Activated T-cell treated with anti-CD3 and anti-CD28 coated beads for 4 hours (primary cell): ENCODE measurements at places on chromosomes 3 and 15.

GRCh38 chr3:116607205-116607604 is 102.4 kb upstream of the TUSC7 start:
- no peak for DNase-seq

GRCh38 chr15:26772154-26773066 is at the start of gene GABRB3:
TSS of gene GABRB3 (minus strand) at chr15:26773066.
- no peak for DNase-seq

DNA sequence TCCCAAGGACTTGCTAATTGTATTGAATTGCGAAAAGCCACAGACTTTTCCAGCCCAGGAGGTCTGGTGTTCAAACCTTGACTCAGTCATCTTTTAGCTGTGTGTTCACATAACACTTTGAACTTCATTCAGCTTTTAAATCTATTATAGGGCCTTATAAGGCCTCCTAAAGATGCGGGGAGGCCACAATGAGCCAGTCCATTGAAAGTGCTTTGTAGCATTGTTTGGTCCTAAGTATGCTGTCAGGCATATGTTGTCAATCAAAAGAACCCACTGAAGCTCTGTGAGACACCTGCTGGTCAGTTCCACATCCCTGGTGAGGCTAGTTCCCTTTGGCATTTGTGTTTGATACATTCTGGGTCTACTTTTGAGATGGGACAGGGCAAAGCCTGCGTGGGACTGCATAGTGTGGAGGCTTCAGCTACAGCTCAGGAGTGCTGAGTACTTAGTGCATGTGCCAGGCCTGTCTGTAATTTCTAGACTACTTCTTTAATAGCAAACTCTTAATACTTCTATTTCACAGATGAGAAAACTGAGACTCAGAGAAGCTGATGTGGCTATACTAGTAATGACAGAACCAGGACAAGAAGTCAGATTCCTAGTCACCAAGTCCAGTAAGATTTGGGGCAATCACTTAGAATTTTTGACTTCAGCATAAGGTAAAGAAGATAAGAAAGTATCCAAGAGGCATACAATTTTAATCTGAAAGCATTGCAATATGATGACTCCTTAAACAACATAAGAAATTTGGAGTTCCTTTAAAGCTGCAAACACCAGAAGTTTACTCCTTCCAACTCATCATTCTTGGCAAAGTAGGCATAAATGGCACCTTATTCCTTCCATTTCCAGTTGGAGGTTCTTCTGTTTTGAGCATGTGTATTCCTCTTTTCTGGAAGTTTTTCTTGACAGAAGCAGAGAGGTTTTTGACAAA is 213.0 kb downstream of the PDCD6IP start:
- DNase-seq, result no peak

DNA sequence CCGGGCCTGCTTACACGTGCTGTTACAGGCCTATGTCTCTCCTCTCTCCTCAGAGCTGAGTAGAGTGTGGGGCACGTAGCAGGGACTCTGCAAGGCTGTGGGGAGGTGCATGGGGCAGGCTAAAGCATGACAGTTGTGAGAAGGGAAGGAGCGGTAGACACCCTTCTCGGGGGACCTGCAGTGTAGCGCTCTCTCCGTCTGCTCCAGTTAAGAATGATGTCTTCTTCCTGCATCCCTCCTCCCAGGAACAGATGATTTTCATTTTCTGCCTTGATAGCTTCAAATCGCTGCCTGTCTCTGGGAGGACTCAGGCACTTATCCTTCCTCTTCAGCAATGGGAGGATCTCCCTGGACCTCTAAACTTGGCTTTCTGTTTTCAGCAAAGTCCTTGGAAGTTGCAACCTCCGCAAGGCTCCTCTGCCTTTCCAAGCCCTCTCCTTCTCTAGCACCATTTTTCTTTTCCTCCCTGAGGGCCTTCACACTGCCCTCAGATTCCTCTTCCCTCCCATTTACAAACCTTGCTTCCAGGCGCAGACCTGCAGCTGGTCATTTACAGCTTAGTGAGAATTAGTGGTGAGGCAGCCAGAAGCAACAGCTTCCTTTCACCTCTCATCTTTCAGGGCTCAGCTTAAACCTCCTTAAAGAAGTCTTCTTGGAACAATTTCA is 23.4 kb upstream of the TLE3 start:
- DNase-seq, result no peak

- no peak for DNase-seq
Measured at GRCh38 chr3:197083486-197083885, 53.9 kb upstream of the MELTF start.

DNA sequence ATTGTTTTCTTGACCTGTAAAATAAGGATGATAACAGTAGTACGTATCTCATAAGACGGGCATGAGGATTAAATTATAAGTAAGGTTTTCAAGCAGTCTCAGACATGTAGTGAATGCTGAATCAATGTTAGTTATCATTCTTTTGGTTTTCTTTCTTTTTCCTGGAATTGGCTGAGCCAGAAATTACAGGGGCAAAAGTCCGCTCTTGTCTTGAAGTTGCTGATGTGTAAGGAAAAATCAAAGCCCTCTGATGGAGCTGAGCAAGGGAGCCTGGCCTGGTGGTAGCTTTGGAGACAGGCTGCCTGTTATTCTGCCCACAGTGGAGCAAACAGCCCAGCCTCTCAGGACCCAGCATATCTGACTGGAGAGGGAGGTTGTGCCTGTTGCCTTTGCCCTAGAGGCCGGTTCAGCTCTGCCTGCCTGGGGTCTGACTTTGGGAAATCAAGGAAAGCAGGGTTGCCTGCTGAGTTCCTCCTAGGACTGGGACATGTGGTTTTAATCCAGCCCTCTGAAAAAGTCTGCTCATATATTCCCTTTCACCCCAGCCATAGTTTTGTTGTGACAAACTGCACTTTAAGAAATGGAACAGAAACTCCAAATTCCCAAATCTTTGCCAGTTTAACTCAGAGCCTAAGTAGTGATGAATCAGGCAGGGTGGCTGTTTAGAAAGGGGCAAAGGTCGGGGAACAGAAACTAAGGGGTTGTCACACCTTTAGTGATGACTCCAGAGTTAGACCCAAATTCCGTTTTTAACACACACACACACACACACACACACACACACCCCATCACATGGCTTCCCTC is 40.1 kb downstream of the GASK1A start:
- DNase-seq, result no peak
